Activated T-cell treated with anti-CD3 and anti-CD28 coated beads, Interleukin-2, amount 50 U/mL, for 4 hours (primary cell): ENCODE measurements at places on chromosomes 2 and 18. TPM values are rescaled to one million over a fixed set of nuclear protein-coding genes. Genes with fewer than 3 reads are reported as not detected.

DNA sequence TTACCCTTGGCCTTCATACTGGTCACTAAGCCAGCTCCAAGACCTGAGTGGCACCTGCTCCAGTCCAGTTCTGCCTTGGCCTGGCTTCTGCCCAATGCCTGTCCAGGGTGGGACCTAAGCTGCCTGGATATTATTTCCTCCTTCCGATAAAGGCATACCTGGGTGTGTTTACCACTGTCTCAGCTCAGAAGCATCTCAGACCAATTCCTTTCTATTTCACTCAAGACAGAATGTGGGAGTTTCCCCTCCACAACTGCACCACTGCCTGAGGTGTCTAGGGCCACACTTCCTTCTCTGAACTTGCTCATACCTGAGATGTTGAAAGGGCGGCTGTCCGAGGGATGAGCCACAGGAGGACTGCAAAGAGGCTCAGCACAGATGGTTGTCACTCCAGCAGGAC is 18.4 kb upstream of the CAB39 start:
- no peak for DNase-seq

- no peak for DNase-seq
Observed at GRCh38 chr2:30159766-30160165, 13.0 kb downstream of the YPEL5 start.

- DNase-seq, result no peak
Observed at GRCh38 chr2:19114126-19114525, 244.3 kb downstream of the OSR1 start.

GRCh38 chr2:181309586-181309985 is 147.6 kb upstream of the ITGA4 start:
- DNase-seq, result no peak

- no peak for DNase-seq
Observed at GRCh38 chr18:12271376-12272235, 17.4 kb downstream of the CIDEA start.

GRCh38 chr2:46010223-46010924 is 286.8 kb upstream of the EPAS1 start:
- DNase-seq, result no peak

DNA sequence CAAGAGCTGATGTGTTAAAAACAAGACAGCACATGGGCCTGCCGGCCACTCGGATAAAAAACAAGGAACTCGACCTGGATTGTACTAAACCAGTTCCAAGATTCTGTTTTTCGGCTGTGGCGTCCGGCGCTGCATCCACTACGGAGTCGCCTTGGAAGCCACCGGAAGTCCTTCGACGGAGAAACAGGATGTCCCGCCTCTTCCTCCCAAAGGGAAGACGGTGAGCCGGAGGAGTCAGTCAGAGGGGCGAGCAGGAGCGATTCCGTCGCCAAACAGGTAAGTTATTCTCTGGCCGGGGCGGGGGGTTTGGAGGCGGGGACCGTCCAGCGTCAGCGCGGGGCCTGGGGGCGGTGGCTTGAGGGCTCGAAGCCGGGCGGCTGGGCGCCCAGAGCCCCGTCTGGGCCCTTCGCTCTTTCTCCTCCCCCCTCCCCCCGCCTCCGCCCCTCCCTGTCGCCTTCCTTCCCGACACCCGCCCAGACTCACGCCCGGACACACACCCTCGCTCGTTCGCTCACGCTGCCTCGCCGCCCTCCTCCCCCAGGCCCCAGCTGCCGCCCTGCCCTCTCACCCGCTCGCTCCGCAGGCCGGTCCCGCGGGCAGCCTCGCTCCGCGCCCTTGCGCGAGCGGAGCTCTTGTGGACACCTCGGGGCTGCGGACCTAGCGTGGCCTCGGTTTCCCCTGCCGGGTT is at the start of gene ZNF407:
Gene ZNF407, plus strand, starts transcription at position 209 of the 688 bp plus-strand sequence. CDS start 33,150 bp downstream, outside the sequence.
- peak; percentile 77 for DNase-seq

DNA sequence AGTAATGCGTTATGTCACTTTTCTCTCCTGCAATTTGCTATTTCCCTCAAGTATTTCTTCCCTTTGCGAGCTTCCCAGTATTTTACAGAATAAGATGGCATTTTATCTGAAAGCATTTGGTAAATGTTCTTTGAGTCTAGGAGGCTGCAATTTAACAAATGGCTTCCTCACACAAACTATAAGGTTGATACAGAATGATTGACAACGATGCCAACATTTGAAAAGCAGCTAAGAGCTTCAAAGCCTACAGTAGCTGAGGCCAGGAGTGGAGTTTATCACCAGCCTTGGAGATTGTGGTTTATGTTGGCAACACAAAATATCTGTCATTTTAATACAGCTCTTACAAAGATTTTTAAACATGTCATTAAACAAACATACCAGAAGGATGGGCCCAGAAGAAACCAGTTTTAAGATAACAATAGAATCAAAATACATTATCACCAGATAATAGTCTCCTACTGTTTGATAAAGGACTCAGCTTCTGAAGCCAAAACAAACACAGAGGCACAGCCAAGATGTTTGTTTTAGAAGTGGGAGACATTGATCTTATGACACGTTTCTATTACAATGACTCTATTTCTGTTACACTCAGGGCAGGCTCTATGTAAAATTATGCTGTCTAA is 711.4 kb upstream of the ACVR2A start:
- DNase-seq, result no peak

GRCh38 chr18:6056171-6056910 is 161.0 kb upstream of the TMEM200C start:
- DNase-seq, result no peak

DNA sequence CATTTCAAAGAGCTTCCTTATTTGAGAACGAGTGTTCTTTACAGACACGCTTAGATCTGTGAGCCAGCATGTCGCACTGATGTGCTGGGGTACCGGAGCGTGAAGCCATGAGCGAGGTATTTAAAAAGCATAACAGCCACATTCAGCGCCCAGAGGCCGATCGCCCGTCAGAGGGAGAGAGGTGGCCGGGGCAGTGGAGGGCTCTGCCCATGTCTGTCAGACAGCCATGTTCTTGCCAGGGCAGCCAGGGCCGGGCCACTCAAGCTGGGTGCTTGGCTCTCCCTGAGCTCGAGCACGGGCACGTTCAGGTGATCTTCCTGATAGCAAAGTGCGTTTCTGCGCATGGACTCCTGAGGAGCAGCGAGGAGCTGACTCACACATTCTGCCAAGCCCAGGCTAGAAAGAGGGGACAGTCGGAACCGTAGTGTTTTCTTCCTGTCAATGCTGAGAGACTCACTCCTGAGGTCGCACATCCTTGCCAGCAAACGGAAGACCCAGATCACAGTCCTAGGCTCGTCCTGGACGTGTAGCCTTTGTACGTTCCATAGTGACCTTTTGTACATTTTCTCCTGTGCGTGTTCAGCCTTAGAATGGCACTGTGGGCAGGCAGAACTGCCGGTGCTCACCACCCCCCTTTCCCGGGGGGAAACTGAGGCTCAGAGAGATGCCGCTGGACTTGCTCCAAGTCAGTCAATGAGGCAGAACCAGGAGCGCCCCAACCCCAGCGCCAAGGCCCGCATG is 100.7 kb downstream of the NFATC1 start:
- DNase-seq, result no peak

Gene PDE6D
- 23.8 TPM for total RNA-seq

Gene CHRND
- not detected for total RNA-seq

Gene C2orf92
- total RNA-seq, result 4.4 TPM

Gene CYTIP
- total RNA-seq, result 207 TPM

Gene WDR35
- 9.0 TPM for total RNA-seq

Gene CASP10
- total RNA-seq, result 4.4 TPM
